ENCODE measurements at places on chromosomes 3 and 15.

DNA sequence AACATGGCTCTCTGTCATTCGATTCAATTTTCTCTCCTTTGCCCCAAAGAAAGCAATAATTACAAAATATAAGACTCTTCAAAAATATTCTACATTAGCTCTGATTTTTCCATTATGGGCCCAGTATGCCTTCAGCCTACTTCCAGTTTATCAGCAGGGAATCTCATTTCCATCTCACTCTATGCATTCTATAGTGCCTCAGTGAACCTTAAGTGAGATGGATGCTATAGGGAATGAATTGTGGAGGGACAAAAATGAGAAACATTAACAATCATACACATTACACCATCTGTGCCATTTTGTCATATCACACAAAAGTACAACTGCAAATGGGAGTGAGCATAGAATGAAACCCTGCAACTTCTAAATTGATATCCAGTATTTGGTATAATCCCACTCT lies 50.7 kb upstream of the TSPAN3 start:
- DNase-seq, result no peak

DNA sequence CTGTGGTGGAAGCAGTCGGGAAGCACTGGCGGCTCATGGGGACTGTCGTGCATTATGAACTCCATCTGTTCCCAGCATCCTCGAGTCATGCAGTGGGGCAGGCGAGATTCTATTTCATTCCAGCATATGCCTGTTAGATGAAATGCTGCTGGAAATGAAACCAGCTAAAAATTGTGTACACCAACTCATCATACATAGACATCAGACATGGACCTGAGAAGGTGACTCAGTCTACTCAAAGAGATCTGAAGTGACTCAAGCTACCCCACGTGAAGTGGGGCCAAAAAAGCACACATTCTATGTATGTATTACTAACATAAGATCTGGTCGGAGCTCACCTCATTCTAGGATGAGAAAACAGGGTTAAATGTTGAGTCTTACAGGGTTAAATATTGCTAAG lies 47.5 kb upstream of the FAM98B start:
- DNase-seq, result no peak

DNA sequence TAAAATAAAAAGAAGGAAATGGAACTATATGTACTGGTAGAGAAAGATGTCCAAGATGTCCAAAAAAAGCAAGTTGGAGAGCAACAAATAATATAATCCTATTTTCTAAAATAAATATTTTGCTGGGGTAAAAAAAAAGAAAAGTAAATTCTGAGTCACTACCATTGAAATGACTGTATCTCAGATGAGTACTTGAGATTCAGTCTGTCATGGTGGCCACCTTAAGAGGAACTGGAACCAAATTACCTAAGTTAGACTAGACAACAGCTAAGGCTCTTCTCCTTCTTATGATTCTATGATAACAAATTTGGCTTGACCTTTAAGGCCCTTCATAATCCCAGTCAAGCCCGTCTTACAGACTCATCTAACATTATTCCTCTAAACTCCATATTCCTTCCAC lies 270.6 kb upstream of the HES1 start:
- no peak for DNase-seq

DNA sequence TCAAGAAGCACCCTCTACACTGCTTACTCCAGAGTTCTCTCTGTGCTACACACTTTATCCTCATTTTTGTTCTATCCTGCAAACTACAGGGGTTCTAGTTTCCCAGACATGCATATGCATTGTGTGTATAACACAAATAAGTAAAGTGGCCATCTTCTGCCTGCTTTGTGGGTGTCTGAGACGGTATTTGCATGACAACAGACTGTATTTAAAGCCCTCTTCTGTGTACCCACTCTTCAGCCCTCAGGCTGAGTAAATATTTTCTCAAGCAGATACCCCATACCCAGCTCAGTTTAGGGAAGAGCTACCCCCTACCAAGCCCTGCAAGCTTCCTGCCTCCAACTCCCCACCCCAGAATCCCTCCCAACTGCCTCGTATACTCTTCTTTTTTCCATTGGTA lies 31.7 kb downstream of the SYNPR start:
- no peak for DNase-seq

GRCh38 chr15:70424937-70425411 lies 327.3 kb upstream of the TLE3 start:
- DNase-seq, result no peak

GRCh38 chr15:66620744-66621344 lies 55.0 kb upstream of the LCTL start:
- DNase-seq, result no peak

DNA sequence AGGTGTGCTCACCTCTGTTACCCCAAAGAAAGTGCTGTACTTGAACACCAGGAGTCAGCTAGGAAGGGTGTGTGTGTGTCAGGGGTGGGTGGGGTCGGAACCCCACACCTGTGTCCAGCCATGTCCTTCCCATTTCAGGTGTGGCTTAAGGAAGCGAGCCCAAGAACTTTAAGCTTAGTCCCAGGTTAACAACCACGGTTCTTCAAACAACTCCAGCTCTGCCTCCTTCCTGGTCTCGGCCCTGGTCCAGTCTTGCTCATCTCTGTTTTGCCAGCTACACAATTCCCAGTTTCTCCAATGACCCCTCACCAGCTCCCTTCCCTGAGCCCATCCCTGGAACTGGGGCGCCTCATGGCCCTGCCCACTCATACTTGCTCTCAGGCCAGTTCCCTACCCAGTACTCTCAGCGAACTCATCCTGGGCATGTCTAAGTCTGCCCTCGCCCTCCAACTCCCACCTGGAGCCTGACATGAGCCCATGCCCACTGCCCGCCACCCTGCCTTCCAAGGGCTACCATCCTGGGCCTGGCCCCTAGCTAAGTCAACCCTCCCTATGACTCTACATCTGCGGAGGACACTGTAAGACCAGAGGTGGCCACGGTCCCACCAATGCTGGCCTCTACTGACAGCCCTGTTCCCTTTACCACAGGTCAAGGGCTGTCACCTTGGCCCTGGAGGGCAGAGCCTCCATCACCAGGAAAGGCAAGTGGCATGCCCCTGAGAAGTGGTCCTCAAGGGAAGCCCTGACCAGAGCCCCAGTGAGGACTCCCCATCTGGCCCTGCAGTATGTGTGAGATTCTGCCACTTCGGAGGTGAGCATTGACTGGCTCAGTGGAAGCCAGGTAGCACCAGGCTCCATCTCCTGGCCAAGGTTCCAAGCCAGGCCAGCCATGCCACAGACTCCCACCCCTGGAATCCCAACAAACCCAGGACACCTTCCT lies 9.2 kb downstream of the POC1A start:
- DNase-seq, result no peak

DNA sequence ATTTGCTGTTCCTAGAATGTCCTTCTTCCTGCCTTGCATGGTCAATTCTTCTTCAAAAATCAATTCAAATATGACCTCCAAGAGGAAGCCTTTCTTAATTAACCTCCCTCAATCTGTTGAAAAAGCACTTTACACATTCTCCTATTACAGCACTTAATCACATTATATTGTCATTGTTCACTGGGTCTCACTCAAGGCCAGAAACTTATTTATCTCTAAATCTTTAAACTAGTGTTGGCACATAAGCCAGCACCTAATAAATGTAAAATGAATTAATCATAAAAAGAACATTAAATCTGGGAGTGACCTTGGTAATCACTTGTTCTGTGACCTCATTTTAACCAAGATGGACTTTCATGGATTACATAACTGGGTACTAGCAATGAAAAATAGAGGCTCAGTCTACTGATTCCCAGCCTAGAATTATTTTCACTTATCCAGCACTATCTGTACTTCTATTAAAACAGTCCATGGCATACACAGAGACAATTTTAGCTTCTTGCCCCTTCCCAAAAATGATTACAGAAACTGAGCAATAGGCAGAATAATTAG lies 22.1 kb downstream of the MSL2 start:
- peak; percentile 18 for DNase-seq

GRCh38 chr3:107142786-107143575 lies 234.3 kb upstream of the CCDC54 start:
- no peak for DNase-seq

- DNase-seq, result no peak
Measured at GRCh38 chr15:69751566-69751965, 298.9 kb downstream of the RPLP1 start.

DNA sequence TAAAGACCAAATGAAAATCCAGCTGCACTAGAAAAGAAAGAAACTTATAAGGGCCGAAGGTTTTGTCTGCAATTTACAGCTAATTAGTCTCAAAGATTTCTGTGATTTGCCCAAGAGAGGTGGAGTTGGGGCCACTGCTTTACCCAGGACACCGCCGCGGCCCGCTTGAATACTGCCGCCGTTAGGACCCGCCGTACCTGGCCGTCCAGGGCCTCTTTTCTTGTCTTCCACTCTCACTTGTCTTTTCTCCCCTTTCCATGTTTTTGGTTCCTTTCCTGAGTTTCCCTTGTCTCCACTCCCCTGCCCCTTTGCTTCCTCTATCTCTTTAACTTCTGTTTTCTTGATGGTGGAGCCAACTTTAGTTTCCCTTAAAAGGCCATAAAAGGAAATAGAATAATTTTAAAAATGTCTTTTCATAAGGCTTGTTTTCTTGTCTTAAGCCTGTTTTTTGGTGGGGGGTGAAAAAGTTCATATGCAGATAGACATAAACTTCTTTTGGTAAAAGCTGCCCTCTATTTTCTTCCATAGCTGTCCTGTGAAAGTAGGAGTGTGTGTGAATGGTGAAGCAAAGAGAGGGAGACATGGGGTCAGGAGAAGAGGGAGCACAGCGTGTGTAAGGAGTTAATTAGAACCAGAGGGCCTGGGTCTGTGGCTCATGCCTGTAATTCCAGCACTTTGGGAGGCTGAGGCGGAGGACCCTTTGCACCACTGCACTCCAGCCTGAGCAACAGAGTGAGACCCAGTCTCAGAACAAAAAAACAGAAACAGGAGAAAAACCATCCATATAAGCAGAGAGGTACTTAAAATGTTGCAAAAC lies 16.0 kb upstream of the CCNL1 start:
- DNase-seq, result peak; percentile 66

GRCh38 chr15:25773248-25773647 lies 89.9 kb downstream of the ATP10A start:
- DNase-seq, result peak; percentile 83

DNA sequence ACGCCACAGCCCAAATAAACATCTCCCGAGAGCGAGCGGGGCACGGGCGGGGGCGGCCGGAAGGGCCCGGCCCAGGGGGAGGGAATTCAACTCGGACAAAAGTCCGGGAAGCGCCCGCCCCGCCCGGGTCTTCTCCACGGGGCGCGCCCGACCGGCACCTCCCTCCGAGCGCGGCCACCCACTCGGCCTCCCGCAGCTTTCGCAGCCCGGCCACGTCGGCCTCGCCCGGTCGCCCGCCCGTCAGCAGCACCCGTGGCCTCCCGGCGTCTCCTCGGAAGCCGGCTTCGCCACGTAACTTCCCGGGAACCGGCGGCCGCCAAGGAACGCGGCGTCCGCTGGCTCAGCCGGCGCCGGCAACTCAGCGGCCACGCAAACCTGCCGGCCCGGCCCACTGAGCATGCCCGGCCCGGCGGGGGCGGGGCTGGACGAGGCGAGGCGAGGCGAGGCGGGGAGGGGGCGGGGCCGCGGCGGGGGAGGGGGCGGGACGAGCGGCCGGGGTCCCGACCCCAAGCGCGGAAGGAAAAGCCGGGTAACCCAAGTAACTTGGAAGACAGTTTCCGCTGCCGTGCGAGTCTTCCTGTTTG lies at the start of gene TJP1:
TSS of gene TJP1 (minus strand) at position 369 of the 584 bp plus-strand sequence. CDS start 440 bp downstream, outside the sequence.
- DNase-seq, result peak; percentile 53

DNA sequence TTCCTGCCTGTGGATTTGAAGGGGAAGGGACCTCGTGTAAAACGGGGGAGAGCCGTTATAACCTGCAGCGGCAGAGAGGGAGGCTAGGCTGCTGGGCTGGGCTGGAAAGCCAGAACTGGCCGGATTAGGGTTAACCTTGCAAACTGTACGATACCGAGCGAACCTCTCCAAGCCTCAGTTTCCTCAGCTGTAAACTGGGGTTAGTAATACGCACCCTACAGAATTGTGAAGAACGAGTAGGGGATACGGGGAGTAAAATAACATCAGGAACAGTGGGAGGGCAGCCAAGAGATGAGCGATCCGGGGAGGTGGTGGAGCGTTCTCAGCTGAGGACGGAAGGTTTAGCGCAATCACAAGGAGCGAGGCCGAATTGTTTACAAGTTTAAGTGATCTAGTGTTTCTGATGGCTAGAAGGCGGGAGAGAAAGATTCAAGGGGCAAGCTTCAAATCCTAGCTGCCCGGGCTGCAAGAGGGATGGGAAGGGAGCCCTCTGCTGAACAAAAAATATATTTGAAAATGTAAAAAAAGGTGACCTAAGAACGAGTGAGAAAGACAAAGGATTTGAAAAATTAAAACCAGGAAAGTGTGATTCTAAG lies 768 bp upstream of the SEMA5B start:
- DNase-seq, result peak; percentile 66

GRCh38 chr15:34582461-34583371 lies 735 bp downstream of the GOLGA8B start:
- peak; percentile 41 for DNase-seq

DNA sequence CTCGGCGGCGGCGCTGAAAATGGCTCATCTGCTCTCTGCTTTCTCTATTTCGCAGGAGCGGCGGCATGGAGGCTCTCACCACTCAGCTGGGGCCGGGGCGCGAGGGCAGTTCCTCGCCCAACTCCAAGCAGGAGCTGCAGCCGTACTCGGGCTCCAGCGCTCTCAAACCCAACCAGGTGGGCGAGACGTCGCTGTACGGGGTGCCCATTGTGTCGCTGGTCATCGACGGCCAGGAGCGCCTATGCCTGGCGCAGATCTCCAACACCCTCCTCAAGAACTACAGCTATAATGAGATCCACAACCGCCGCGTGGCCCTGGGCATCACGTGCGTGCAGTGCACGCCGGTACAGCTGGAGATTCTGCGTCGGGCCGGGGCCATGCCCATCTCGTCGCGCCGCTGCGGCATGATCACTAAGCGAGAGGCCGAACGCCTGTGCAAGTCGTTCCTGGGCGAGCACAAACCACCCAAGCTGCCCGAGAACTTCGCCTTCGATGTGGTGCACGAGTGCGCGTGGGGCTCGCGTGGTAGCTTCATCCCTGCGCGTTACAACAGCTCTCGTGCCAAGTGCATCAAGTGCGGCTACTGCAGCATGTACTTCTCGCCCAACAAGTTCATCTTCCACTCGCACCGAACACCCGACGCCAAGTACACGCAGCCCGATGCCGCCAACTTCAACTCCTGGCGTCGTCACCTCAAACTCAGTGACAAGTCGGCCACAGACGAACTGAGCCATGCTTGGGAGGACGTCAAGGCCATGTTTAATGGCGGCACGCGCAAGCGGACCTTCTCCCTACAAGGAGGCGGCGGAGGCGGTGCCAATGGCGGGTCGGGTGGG lies 790 bp downstream of the SKOR1 start:
- DNase-seq, result no peak

DNA sequence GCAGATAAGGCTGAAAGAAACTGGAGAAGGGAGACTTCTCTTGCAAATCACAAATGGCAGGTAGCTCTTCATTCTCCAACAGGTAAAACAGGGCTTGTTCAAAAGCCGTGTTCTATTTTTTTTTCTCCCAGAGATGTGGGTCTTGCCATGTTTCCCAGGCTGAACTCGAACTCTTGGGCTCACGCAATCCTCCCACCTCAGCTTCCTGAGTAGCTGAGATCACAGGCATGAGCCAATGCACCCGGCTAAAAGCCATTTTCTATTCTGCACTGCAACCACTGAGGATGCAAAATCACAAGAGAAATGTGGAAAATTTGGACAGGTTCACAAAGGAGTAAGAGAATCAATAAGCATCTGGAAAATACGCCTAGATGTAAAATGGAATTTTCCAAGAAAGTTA lies 19.5 kb downstream of the EIF4E3 start:
- DNase-seq, result peak; percentile 50

GRCh38 chr3:17945799-17946399 lies 203.5 kb upstream of the TBC1D5 start:
- DNase-seq, result no peak
